ENCODE measurements at places on chromosomes 4 and X.

DNA sequence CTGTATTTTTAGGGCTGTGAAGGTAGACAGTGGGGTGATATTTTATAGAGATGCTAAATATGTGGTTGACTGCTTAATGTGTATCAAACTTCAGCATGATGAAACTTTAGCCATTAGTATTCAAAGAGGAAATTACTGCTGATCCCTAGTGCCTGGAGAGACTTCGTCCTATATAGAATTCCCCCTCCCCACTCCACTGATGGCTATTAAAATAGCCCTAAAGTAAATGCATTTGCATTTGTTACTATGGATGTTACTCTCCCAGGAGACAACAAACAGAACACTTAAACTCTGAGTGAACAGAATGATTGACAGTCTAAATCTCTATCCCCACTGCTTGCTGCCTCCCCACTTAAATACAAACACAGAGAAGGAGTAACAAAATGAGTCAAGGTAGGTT, 39.1 kb downstream of the ADGRL3 start:
- no peak for DNase-seq

GRCh38 chrX:19343085-19343534, 617 bp upstream of the PDHA1 start:
- DNase-seq: no peak

GRCh38 chr4:126582737-126583136, 1050.0 kb upstream of the INTU start:
- DNase-seq: no peak

DNA sequence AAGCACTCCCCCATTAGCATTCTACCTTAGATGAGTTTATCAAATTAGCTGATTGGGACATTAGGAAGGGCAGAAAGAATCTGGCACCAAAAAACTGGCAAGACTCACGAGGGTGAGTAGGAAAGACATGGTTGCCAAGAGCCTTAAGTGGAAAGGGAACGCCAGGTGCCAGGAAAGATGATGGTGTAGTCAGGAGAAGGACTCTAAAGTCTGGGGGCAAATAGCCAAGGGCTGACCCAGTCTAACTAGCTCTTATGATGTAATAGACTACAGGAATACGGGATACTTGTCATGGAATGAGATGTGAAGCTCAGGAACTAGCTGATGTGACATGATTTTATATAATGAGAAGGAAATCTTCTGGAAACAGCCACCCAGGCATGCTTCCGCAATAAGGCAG, 94.8 kb downstream of the MBNL3 start:
- no peak for DNase-seq

- DNase-seq: no peak
Observed at GRCh38 chr4:78742300-78742699, 33.9 kb upstream of the BMP2K start.

GRCh38 chr4:73220815-73221214, 37.8 kb downstream of the ANKRD17 start:
- DNase-seq: no peak

GRCh38 chrX:123731987-123732669, 724 bp downstream of the THOC2 start:
- DNase-seq: no peak

GRCh38 chrX:27797575-27797974, 10.2 kb upstream of the MAGEB10 start:
- DNase-seq: no peak

GRCh38 chrX:10296576-10296975, 139.8 kb downstream of the CLCN4 start:
- peak; percentile 48 for DNase-seq

- no peak for DNase-seq
Observed at GRCh38 chr4:5970381-5971077, 47.7 kb downstream of the C4orf50 start.

DNA sequence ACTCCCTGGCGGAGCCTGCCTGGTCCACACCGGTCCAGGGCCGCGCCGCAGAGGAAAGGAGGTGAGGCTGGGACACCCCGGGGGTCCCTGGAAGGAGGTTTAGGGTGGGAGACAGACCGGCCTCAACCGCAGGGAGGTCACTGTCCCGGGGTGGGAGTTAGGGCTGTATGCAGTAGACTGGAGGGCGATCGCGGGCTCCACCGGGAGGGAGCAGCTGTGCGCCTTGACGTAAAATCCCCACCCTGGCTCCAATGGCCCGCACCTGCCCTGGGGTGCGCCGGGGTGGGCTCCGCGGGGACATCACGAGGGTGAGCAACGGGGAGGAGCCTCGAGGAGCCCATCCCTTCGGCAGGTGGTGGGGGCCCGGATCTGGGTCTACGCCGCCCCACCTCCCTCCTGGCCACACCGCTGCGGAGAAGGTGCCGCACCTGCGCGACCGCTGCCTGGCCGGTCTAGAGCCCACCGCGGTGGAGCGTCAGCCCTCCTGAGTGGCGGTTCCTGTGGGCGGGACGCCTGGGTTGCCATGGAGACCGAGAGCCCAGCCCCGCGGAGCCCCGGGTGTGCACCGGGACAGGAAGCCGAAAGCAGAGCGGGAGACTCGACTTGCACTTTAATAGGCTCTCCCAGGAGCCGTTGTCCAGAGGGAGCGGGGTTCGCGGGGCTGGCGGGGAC, 105.1 kb downstream of the ADRA2C start:
- DNase-seq: no peak

GRCh38 chr4:109977854-109978501, 65.3 kb downstream of the EGF start:
- peak; percentile 68 for DNase-seq

- DNase-seq: peak; percentile 60
Observed at GRCh38 chrX:154458954-154459778, 1.1 kb downstream of the PLXNA3 start.

- DNase-seq: no peak
Observed at GRCh38 chrX:136147976-136148375, 643 bp downstream of the FHL1 start.

- peak; percentile 16 for DNase-seq
Observed at GRCh38 chr4:153649572-153649991, 34.5 kb upstream of the TLR2 start.

GRCh38 chr4:152996111-152996571, 60.0 kb downstream of the FHDC1 start:
- DNase-seq: no peak

GRCh38 chr4:78845472-78845871, 69.3 kb downstream of the BMP2K start:
- DNase-seq: no peak

- no peak for DNase-seq
Observed at GRCh38 chr4:79174490-79175252, 151.2 kb downstream of the NAA11 start.
